Activated T-cell treated with anti-CD3 and anti-CD28 coated beads, Interleukin-2, amount 50 U/mL, for 48 hours (primary cell): ENCODE measurements at places on chromosomes 16 and 17.

- no peak for DNase-seq
Observed at GRCh38 chr16:10081201-10081940, 100.9 kb downstream of the GRIN2A start.

GRCh38 chr17:47368262-47368661 is 44.5 kb downstream of the EFCAB13 start:
- DNase-seq, result no peak

DNA sequence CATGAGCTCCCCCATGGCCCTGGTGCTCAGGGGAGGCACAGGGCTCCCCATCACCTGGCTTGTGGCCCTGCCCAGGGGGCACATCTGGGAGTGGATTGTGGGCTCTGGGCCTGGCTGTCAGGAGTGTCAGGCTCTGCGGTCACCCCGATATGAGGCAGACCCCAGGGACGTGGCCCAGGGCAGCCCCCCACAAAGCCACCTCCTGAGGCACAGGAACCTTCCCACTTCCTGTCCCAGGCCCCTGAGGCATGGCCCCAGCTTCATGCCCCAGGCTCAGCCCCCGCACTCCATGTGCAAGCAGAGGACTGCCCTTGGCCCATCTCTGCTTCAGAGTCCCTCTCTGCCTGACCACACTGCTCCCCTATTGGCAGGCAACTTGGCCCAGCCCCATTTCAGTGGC is 160.3 kb downstream of the PCTP start:
- no peak for DNase-seq

- no peak for DNase-seq
Observed at GRCh38 chr17:33125552-33125950, 133.9 kb downstream of the SPACA3 start.
